ENCODE measurements at places on chromosomes 7 and 10. TPM values are rescaled to one million over a fixed set of nuclear protein-coding genes. Genes with fewer than 3 reads are reported as not detected.

- H3K4me3 ChIP-seq: no peak overlapping the region
- H3K27me3 ChIP-seq: no peaks in the 10 kb centered on the region
- no peaks in the 10 kb centered on the region for H3K4me1 ChIP-seq
- no peak for DNase-seq
These were observed 196.2 kb downstream of the TCERG1L start for GRCh38 chr10:131115321-131115720.

DNA sequence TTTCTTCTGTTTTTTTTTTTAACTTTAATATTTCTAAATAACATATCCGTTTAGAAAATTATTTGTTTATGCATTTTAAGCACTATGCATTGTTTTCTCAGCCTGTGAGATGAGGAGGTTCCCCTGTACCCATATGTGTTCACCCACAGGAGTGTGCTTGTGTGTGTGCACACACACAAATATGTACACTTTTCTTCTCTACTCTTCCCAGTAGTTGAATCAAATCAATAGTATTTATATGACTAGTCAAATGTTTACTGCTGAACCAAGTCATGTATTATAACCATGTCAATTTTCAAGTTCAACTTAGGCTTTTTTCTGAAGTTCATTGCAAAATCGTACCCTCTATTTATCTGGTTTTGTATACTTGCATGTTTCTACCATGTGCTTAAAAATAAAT, 37.3 kb downstream of the HDAC9 start:
- no peaks in the 10 kb centered on the region for H3K36me3 ChIP-seq
- DNase-seq: no peak
- no peaks in the 10 kb centered on the region for H3K4me1 ChIP-seq
- no peak overlapping the region for H3K4me3 ChIP-seq

GRCh38 chr7:90858546-90858945, 262.4 kb downstream of the CDK14 start:
- no peak overlapping the region for H3K27ac ChIP-seq
- no peaks in the 10 kb centered on the region for H3K27me3 ChIP-seq
- no peak for DNase-seq

MMD2 gene
- not detected for total RNA-seq

DNA sequence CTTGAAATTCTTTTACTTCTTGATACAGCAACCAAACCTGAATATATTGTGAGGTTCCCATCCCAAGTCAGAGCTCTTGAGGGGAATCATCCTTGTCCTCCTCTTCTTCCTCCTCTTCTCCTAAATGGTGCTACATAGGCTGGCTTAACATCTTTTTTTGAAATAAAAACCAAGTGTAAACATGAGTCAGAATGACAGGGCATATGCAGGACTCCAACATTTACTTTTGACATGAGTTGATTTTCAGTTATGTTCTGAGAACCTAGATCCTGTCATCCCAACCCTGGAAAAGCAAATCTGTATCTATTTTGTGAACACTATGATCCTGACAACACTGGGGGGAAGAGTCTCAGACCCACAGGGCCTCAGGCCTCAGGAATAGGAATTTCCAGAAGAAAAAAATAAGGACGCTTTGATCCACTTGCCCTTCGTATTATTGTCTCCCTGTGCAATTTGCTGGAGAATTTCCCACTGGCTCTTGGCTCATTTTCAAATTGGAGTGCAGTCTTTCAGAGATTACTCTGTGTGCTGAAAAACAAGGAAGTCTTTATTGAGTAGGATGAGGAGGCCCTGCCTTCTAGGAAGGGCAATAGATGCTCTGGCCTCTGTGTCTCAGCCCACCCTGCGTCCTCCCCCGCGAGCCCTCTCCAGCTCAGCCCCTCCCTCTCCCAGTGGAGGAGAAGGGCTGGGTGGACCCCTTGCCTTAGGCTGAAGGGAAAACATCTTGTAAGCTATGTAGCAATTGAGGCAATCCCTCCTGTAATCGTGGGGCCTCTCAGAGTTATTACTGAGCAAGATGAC, 121.6 kb downstream of the CREB5 start:
- H3K4me3 ChIP-seq: no peak overlapping the region
- H3K36me3 ChIP-seq: no peaks in the 10 kb centered on the region
- peaks cover 3% of the 10 kb centered on the region for H3K4me1 ChIP-seq
- no peak overlapping the region for H3K27ac ChIP-seq
- H3K27me3 ChIP-seq: peaks cover 62% of the 10 kb centered on the region
- no peak for DNase-seq

IL15RA gene
- 0.35 TPM for total RNA-seq

C7orf25 gene
- 3.3 TPM for total RNA-seq

- no peak overlapping the region for H3K27ac ChIP-seq
- no peaks in the 10 kb centered on the region for H3K27me3 ChIP-seq
- H3K4me1 ChIP-seq: peaks cover 27% of the 10 kb centered on the region
- H3K4me3 ChIP-seq: no peak overlapping the region
- DNase-seq: no peak
These were observed 53.7 kb downstream of the HIBADH start for GRCh38 chr7:27608776-27609495.

DNA sequence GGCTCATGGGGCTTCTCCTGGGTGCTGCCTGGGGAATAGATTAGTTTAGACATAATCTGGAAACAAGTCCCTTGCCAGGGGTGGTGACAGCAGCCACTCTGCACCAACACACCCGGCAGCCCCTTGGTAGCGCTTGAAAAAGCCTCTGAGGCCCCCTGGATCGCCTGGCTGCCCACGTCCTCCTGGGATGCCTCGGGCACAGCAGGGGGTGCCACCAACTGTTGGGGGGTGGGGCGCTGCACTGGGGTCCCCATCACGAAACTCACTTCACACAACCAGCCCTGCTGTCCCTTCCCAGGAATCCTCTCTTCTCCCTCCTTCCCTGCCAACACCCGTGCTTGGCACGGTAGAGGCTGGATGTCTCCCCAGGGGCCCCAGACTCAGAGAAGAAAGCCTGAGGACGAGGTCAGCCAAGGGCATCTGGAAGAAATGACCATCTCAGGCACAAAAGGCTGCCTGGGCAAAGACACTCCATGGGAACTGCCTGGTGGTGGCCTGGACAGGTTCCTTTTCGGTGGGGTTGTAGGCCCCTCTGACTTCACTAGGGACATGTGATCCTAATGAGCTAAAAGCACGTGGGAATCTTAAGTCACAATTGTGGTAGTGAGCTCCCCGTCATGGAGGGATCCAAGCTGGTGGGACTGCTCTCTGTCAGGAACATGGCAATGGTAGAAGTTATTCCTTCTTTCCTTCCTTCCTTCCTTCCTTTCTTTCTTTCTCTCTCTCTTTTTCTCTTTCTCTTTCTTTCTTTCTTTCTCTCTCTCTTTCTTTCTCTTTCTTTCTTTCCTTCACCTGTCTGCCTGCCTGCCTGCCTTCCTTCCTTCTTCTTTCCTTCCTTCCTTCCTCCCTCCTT, 11.3 kb downstream of the TMEM270 start:
- peaks cover 4% of the 10 kb centered on the region for H3K4me1 ChIP-seq
- no peaks in the 10 kb centered on the region for H3K27me3 ChIP-seq
- no peak overlapping the region for H3K4me3 ChIP-seq

DNA sequence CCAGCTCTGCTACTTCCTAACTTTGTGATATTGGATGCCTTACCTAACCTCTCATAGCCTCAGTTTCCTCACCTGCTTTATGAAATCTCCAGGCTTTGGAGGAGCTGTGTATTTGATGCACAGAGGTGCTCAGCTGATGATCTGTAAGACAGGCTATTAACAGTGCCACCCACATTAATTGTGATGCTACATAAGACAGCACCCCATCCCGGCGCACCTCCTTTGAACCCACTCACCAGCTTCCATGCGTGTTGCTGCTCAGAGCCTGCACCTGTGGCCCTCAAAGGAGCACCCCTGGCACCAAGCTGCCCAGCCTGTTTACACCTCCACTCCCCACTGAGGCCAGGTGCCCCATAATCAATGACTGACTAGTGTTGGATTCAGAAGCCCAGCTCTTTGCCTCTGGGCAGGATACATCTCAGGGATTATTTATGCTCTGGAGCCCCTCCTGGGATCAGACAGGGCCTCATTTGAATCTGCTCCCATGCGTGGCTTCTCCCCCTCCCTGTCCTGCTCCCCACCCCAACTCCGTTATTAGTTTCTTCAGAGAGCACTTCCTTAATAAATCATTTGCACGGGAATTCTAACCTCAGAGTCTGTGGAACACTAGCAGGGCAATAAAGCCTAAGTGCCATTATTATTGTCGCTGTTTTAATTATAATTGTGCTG, 87.7 kb downstream of the GFRA1 start:
- no peak overlapping the region for H3K27ac ChIP-seq
- no peaks in the 10 kb centered on the region for H3K4me1 ChIP-seq
- H3K36me3 ChIP-seq: no peaks in the 10 kb centered on the region
- H3K27me3 ChIP-seq: no peaks in the 10 kb centered on the region

CHCHD1 gene
- total RNA-seq: 49.3 TPM

DNA sequence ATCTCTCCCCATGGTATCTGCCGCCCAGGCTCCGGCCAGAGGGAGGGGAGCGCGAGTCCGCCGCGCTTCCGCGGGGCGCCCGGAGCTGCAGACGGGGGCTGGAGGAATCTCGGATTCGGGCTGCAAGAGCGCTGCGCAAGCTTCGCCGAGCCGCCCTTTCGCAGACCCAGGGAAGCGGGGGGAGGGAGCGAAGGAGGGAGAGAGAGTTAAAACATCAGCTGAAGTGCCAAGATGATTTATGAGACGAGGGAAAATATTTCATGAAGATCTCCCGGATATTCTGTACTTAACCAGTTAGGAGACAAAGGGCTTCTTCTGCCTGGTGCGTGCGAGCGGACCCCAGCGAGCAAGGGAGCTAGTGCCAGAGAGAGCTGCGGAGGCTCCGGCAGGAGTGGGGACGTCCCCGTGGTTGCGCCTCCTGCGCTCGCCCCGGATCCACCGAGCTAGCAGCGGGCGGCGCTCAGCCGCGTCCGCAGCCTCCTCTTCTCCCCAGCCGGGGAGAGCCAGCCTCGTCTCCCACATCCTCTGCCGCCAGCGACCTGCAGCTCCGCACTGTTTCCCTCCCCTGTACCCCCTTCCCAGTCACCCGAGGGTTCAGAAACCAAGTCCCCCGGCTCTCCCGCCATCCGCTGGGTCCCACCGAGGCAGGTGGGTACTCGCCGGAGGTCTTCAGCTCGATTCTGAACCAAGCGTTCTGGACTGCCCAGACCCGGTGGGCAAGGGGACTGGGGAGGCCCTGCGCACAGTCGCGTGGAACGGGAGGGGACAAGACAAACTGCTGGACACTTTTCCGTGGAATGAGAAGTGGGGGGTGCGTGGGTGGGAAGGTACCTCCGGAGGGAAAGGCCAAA, 1.0 kb upstream of the PAX2 start:
- DNase-seq: peak; percentile 71
- no peak overlapping the region for H3K27ac ChIP-seq
- H3K4me3 ChIP-seq: peak overlapping the region; percentile 73

GRCh38 chr10:49781247-49781646, 19.1 kb upstream of the OGDHL start:
- H3K27me3 ChIP-seq: no peaks in the 10 kb centered on the region
- no peak overlapping the region for H3K27ac ChIP-seq
- H3K36me3 ChIP-seq: no peaks in the 10 kb centered on the region
- H3K4me1 ChIP-seq: no peaks in the 10 kb centered on the region
- H3K4me3 ChIP-seq: no peak overlapping the region

- no peaks in the 10 kb centered on the region for H3K36me3 ChIP-seq
- H3K4me3 ChIP-seq: no peak overlapping the region
- no peak for DNase-seq
- no peaks in the 10 kb centered on the region for H3K27me3 ChIP-seq
- H3K4me1 ChIP-seq: no peaks in the 10 kb centered on the region
These were observed 554.3 kb upstream of the MGMT start for GRCh38 chr10:128912568-128913311.

- peak; percentile 92 for DNase-seq
- H3K36me3 ChIP-seq: peaks cover 6% of the 10 kb centered on the region
- H3K27me3 ChIP-seq: no peaks in the 10 kb centered on the region
- H3K4me3 ChIP-seq: peak overlapping the region; percentile 78
- H3K4me1 ChIP-seq: peaks cover 7% of the 10 kb centered on the region
- H3K27ac ChIP-seq: no peak overlapping the region
These were observed 612 bp downstream of the KCP start for GRCh38 chr7:128909625-128910568.

PHYHIPL gene
- total RNA-seq: 0.32 TPM

TAS2R41 gene
- total RNA-seq: not detected

DNA sequence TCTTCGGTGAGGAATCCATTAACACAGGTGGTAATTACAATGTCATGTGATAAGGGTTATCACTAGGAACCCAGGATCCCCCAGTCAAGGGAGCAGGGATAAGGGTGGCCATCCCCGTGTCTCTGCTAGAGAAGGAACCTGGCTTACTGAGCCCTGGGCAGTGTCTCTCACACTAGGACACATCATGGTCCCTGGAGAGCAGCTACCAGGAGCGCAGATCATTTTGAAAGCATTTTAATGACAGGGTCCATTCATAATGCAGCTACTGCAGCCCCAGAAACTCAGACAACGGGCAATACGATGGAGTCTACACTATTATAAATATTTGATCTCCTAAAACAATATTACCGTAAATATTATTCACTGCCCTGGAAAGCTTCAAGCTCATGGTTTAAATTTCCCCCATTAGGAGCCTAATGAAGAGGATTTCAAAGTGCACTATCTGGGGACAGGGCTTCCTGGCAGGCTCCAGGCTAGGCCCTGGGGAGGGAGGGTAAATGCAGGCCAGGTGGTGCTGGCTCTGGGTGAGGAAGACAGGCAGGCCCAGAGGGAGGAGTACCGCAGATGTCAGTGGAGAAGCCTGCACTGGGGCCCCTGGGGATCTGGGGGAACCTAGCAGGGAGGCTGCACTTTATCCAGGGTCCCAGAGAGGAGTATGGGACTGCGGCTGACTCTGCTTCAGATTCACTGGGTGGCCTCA, 52.6 kb upstream of the LOXL4 start:
- H3K36me3 ChIP-seq: no peaks in the 10 kb centered on the region
- H3K4me3 ChIP-seq: no peak overlapping the region
- no peaks in the 10 kb centered on the region for H3K27me3 ChIP-seq
- DNase-seq: no peak
- H3K27ac ChIP-seq: no peak overlapping the region

FKBP6 gene
- not detected for total RNA-seq

DNA sequence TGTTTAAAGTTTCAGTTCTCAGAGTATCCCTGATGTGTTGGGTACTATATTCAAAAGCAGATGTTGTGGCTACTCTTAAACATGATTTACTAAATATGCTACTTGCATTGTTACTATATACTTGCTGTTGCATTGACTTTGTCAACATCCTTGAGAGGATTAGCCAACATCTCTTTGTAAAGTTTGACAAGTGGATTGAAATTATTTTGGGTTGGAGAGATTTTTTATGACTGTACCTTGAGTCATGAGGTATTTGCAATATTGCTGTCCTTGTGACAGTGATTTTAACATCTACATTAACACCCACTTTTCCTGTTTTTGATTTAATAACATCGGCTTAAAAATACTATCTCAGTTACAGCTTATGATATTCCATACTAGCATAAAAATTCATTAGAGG, 31.9 kb downstream of the MRC1 start:
- peaks cover 12% of the 10 kb centered on the region for H3K4me1 ChIP-seq
- H3K36me3 ChIP-seq: no peaks in the 10 kb centered on the region
- no peaks in the 10 kb centered on the region for H3K27me3 ChIP-seq
- DNase-seq: no peak

All from endodermal cell (in vitro differentiated cells).